Activated T-cell treated with anti-CD3 and anti-CD28 coated beads, Interleukin-2, amount 50 U/mL, for 72 hours (primary cell): ENCODE measurements at places on chromosomes 3 and 15.

- no peak for DNase-seq
Measured at GRCh38 chr3:13544951-13545651, 3.8 kb upstream of the FBLN2 start.

- DNase-seq = no peak
Measured at GRCh38 chr15:57143511-57144078, 225.2 kb downstream of the TCF12 start.

DNA sequence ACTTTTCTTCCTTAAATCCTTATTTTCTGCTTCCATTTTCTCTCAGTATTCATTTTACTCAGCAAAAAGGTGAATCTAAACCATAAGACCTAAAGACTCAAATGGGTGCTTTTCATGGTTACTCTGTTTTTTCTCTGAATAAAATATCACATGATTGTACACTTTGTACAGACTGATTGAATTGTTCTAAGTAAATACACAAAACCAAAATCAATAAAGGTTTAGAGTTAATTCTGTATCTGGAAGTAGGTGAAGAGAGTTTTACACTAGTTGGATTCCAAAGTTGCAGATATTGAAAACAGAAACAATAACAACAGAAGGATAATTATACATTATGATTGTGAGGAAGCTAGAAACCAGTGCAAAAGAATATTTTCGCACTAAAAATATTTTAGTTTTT, 546.2 kb downstream of the TUSC7 start:
- DNase-seq = no peak

DNA sequence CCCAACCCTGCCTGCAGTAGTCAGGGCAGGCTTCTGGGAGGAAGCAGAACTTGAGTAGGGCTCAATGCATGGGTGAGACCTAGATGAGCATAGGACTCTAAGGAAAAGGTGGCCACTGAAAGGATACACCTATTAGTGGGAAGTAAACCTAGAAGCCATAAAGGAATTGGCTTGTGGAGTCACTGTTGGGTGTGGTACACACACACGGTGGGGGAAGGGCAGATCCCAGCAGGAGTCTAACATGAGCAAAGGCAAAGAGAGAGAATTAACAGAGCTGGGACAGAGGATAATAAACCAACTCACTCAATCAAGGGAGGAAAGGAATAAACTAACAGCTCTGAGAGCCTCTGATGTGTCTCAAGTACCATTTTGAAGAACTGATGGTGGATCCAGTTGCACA, 23.1 kb downstream of the DAPK2 start:
- no peak for DNase-seq

GRCh38 chr15:39680868-39681267, 100.0 kb downstream of the THBS1 start:
- no peak for DNase-seq

- DNase-seq = no peak
Measured at GRCh38 chr3:13526626-13526949, 22.3 kb upstream of the FBLN2 start.

- DNase-seq = no peak
Measured at GRCh38 chr3:140273542-140274195, 338.7 kb downstream of the CLSTN2 start.

DNA sequence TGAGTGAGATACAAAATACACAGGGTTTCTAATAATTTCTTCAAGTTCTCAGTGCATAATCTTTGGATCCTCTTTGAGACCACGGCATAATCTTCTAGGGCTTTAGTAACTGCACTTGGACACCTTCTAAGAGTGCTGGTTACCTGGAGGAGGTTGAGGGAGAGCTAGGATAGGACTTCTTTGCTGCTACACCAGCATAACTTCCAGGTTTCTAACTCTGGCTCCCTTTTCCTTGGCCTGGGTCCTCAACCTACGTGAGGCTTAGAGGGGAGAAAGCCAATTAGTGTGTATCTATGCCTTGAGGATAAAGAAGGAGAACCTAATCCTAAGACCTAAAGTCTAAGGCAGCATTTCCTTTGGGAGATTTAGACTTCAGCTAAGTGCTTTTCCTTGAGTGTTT, 184.8 kb downstream of the LSAMP start:
- DNase-seq = no peak

GRCh38 chr3:11389386-11390268, 117.4 kb downstream of the ATG7 start:
- no peak for DNase-seq

- DNase-seq = peak; percentile 51
Measured at GRCh38 chr3:194573680-194574437, 59.4 kb downstream of the TMEM44 start.

DNA sequence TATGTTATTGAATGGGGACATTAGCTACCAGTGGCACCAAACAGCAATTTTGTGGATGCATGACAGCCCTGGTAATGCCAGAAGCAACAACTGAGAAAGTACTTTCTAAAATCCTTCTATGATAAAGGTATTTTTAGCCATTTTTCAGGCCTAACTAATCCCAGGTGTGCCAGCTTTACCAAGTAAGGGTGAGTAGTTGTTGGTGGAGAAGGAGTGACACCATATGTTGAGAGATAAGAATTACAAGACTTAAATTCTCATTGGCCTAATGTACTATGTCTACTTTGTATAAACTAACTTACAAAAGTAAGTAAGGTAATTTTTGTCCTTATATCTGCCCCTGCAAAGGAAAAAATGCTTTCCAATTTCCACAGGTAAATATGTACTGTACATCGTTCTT, 4.1 kb upstream of the COX17 start:
- DNase-seq = no peak

DNA sequence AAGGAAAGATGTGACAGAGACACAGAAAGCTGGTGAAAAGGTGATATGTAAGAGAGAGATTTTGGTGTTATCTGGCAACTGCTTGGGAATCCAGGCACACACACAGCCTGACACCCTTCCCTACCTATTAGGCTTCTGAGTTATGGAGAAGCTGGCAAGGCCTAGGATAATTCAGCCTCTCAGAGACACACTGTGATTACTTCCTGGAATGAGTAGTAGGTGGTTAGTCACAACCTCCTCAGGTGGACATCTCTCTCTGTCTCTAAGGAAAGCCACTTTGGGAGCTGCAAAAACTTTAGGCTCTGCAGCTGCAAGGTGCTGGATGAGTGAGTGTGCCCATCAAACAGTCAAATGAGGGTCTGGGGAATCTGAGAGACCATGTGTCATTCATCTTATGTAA, 201.9 kb downstream of the PDCD6IP start:
- DNase-seq = no peak

GRCh38 chr3:61563313-61564271, 2.2 kb downstream of the PTPRG start:
- DNase-seq = no peak

- DNase-seq = no peak
Measured at GRCh38 chr3:111128884-111129283, 57.3 kb downstream of the NECTIN3 start.

GRCh38 chr3:38366082-38366481, 19.5 kb downstream of the XYLB start:
- DNase-seq = no peak

DNA sequence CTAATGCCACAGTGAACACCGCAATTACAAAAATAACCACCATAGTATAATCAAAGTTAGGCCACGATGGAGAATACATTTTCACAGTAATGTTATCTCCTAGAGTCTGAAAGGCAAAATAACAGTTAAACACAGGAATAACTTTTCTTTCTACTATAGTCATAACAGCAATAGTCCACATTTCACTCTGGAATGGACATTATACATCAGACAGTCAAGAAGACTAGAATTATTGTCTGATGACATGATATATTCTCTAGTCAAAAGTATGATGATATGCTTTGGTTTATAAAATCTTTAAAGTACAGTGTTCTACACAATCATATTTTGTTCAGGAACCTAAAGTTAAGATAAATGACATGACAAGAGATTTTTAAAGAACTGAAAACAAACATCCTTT, 18.0 kb downstream of the SPPL2A start:
- no peak for DNase-seq

GRCh38 chr15:77002436-77002835, 7.5 kb downstream of the PSTPIP1 start:
- DNase-seq = no peak

DNA sequence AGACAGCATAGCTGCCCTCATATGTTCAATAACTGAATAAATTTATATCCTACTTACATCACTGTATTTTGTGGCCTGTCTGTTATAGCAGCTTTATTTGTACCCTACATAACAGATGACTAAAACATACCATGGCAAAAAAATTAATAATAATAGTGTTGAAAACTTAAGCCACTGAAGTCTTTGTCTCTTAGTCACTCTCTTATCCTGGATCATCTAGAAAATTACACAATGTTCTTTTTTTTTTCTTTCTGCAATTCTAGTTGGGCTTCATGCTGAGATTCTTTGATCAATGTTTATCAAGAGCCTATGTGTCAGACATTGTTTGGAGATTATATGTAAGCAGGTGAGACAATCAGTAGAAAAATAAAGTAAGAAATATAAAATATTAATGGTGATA, 519.3 kb upstream of the ARPP21 start:
- no peak for DNase-seq

DNA sequence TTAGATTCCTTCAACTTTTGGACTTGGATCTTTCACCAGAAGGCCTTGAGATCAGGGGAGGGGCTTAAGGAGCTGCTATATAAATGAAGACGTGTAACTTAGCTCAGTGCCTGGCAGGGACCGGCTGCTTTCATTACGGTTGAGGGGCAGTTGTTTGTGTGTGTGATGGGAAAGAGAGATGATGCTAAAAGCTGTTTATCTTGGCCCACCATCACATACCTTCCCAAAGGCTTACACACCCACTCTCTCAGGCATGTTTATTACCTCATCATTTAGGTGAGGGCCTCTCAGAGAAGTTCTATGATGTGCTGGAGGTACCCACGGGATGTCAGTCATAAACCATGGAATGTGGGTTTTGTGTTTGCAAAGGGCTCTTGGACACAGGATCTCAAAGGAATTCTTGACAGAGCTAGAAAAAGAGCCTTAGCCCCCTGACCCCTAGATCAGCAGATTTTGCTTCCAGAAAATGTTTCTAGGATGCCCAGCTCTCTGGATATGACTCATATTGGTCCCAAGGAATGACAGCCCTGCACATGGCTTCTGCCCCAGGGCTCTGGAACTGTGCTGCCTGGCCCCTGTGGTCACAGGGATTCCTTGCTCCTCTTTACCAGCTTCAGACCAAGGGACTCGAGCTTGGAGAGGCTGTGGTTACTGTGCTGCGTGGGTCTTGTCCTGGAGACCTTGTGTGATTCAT, 15.9 kb upstream of the SMAD3 start:
- DNase-seq = no peak

DNA sequence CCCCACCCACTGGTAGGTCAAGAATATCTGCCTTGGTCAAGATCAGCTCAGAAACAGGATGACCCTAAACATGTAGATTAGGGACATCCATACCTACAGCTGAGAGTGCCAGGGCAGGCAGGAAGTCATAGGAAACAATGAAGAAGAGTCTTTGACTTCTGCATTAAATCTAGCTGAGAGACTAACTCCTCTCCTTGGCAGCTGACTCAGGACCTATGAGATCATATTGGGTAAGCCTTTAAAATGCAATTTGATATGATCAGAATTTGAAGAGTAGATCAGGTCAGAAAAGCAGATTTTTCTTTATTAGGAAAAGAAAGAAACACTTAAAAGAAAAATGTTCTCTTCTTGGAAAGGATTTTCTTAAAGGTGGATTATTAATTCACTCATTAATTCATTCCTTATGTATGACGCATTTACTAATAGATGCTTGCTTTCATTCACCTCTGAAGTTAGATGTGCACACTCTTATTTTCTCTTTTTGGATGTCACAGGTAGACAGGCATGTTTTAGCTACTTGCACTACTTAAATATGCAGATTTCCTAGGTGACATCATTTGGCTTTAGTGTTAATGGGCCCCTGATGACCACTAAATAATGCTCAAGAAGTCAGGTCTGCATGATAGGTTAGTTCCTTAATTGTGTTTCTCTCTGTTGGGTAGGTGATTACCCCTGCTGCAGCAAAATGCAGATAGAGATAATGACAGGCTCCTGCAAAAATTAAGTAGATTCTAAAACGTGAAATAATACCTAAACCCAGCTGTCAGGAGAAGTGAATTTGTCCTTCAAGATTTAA, 35.7 kb upstream of the GSK3B start:
- no peak for DNase-seq

DNA sequence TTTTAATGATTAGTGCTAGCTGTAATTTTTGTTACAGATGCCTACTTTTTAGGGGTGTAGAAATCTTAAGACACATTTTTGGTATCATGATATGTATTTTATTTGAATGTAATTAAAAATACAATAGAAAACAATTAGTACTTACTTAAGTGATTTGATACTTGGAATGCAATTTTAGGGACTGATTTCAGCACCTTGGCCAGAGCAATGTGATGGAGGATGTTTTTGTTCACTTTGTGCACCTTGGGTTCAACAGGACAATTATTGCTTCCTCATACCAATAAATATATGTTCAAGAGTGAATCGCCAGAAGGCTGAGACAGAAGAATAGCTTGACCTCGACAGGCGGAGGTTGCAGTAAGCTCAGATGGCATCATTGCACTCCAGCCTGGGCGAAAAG, 22.3 kb downstream of the GMNC start:
- no peak for DNase-seq

- DNase-seq = no peak
Measured at GRCh38 chr3:129377615-129378014, 50.8 kb downstream of the EFCAB12 start.

DNA sequence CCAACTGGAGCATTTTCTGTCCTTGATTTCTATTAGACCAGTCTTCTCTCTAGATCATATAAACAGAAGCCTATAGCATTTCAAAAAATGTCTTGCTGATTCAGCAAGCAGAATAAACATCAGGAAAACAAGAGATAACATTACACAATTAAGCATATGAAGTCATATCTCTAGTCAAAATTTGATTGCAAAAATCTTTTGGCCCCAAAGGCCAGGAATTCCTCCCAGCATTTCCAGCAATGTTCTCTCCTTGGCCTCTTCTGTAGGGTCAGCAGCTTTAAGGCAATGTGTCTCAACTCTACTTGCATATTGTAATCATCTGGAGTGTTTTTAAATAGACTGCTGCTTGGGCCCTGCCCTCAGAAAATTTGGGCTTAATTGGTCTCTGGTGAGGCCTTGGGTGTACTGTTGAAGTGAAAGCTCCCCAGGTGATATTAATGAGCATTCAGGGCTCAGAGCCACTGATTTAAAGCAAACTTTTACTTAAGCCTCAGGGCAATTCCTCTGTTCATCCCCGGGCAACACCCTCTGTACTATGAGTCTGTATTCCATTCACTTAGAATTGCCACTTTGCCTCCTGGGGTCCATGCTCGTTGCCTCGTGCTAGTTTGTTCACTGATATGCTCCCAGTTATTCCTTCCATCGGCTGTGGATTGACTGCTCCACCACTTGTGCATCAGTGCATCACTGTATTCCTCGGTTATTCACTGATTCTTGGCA, 1072.6 kb downstream of the ROBO2 start:
- DNase-seq = no peak

DNA sequence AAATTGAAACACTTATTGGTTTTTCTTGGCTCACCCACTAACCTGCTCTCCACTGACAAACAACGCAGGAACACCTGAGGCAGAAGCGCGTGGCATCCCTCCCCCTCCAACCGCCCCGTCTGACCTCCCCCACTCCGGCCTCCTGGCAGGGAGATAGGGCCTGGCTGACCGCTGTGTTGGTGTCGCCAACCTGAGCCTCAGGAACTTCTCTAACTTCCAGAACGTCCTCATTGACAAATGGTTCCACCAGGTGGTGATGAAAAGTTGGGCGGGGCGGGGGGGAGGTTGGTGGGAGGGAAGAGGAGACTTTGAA, 22.8 kb downstream of the IL17RD start:
- DNase-seq = no peak

- no peak for DNase-seq
Measured at GRCh38 chr3:23921052-23921511, 4.2 kb downstream of the RPL15 start.
